ENCODE measurements at places on chromosomes 6 and 20.

GRCh38 chr20:54323227-54323734, 115.4 kb downstream of the PFDN4 start:
- no peak for DNase-seq

DNA sequence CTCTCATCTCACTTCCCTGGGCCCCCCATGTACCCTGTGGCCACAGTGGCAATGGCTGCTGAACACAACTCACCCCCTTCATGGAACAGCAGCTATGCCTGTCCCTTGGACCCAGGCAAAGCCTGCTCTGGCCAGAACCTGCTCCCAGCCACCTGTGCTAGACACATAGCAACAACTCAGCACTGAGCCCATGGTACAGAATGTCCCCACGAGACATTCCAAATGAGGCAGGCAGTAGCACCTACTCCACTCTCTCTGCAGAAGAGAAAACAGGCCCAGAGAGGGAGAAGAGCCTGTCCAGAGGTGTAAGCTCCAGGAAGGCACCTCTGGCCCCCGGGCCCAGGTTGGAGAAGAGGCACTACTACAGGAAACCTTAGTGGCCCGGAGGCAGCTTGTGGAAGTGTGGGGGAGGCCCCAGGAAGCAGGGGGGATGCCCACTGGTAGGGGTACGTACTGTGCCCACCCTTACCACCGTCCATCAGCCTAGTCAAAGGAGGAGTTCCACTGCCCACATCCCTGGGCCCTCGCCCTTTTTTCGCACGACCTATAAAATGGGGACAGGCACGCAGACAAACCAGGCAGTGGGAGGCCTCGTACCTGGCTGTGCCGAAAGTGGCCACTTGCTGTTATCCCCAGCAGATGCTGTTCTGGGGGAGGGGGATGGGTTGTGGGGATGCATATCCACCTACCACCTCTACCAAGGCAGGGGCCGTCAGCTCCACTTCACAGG, 97.2 kb downstream of the ASXL1 start:
- DNase-seq: no peak

- DNase-seq: no peak
Measured at GRCh38 chr6:142307963-142308748, 6.3 kb downstream of the ADGRG6 start.

DNA sequence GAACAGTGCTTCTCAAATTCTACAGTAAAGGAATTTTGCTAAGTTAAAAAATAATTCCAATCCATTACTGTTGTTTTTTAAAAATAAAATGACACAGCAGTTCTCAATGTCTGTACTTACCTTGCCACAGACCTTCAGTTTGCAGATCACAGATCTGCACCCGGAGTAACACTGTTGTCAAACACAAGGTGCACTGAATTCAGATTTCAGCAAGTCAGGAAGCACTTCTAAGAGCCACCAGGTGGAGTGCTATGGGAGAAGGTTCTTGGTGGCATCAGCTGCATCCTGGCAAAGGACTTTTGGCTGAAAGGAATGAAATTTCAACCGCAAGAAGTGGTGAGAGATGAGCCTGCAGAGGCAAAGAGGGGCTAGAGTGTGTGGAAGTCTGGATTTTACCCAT, 17.4 kb downstream of the RSPH4A start:
- DNase-seq: no peak

DNA sequence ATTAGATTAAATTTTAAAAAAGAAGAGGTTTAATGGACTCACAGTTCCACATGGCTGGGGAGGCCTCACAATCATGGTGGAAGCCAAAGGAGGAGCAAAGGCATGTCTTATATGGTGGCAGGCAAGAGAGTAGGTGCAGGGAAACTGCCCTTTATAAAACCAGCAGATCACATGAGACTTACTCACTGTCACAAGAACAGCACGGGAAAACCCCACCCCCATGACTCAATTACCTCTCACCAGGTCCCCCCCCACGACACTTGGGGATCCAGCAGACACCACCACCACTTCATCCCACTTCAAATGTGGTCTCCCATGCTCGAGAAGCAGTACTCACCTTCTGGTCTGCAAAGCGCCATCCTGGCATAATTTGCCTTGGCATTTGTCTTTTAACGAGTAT, 24.6 kb downstream of the MTFR2 start:
- no peak for DNase-seq

DNA sequence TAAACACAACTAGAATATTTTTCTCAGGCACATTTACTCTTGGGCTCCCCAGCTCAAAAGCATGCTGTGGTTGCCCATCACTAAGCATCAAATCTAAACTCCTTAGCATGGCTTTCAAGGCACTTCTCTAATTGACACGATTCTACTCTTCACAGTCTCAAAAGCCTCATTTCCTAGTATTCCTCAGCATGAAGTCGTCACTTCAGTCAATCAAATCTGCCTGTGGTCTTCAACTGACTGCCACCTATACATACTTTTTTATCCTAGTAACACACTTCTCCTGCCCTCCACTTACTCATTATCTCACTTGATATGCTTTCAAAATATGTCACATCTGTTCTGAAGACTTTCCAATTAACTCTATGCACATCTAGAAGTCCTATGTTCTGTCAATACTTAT, 110.3 kb downstream of the TBC1D32 start:
- DNase-seq: no peak

- no peak for DNase-seq
Measured at GRCh38 chr6:170471491-170471890, 81.6 kb downstream of the PSMB1 start.

GRCh38 chr6:13368079-13368730, 39.9 kb upstream of the TBC1D7 start:
- DNase-seq: no peak

- DNase-seq: no peak
Measured at GRCh38 chr6:43261198-43261597, 17.9 kb downstream of the TTBK1 start.

DNA sequence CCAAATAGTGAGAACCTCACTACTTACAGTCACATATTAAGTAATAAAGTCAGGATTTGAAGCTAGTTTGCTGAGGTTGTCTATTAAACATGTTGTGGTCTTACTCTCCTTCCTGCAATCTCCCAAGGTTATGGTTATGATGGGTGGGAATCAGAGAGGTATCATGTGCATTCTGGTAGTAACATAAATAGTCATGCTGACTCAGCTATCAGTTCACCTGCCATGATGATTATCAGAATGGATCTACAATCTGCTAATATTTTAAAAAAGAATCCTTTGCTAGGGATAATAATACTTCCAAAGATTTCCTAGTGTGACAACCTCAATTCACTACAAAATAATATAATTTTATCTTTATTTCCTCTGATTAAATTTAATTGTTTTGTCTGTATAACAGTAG, 671.9 kb downstream of the KHDRBS2 start:
- no peak for DNase-seq

DNA sequence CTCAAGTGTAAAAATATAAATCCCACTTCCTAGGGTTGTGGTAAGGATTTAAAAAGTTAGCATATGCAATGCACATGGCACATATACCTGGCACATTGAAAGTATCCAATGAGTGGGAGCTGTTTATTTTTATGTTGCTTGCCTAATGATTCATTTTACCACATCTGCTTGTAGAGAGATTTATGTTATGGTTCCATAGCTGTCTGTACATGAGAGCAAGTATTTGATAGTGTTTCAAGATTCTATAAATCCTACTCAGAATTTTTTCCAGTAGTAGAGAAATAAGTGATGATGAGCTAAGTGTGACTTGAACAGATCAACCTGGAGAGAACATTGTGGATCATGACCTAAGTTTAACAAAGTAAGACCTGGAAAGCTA, 125.3 kb upstream of the SPTLC3 start:
- no peak for DNase-seq

- DNase-seq: no peak
Measured at GRCh38 chr6:99802396-99803031, 191.5 kb downstream of the MCHR2 start.

DNA sequence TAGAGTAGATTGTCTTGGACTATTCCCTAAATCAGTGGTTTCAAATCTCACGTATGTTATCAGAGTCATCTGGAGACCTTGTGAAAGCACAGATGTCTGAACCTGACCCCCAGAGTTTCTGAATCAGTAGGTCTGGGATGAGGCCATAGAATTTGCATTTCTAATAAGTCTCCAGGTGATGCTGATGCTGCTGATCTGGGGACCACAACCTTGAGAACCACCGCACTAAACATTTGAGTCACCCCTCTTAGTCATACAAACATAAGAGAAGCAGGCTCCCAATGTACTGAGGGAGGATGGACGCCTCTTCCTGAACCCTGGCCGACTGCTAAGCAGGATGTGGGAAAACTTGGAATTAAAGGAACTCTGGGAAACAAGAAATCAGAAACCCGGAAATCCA, 187.8 kb upstream of the PRDM1 start:
- no peak for DNase-seq

GRCh38 chr6:79071547-79071946, 6.5 kb downstream of the PHIP start:
- no peak for DNase-seq

- no peak for DNase-seq
Measured at GRCh38 chr6:1832844-1833787, 223.4 kb downstream of the FOXC1 start.

DNA sequence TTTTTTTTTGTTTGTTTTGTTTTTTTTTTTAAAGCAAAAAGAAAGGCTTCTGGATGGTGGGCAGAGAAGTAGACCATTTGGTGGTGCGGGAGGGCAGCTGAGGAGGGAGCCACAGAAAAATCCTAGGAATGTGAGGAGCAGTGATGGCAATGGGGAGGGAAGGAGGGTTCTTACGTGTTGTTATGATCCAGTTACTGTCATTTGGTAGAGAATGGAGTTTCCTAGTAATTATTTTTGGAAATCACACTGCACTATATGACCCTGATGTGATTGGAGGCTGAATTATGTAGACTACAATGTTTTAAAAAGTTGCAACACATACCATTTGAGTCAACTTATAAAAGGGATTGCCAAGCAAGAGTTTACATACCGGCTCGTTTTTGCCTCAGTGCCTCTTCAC, 22.1 kb downstream of the ADGRF5 start:
- DNase-seq: no peak

GRCh38 chr6:125287718-125288117, 14.0 kb downstream of the HDDC2 start:
- DNase-seq: no peak

GRCh38 chr6:131597446-131597845, 24.4 kb downstream of the ARG1 start:
- DNase-seq: no peak

DNA sequence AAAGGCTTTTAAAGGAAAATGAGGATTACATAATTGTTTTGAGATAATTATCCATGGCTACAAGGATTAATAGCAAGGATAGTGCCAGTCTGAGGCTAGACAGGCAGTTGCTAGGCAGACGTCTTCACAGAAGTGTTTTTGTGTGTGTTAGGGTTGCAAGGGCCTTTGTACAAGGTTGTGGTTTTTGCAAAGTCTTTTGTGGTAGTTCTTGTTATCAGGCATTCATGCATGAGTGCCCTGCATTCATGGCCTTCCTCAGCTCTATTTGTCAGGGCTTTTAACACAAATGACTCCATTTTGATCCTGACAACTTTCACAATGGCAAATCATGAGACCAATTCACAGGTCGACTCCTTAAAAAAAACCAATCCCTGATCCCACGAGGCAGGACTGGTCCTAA, 68.1 kb upstream of the TXNDC5 start:
- DNase-seq: no peak

- no peak for DNase-seq
Measured at GRCh38 chr6:131412960-131413830, 159.8 kb upstream of the ARG1 start.

GRCh38 chr20:1811621-1812498, 83.3 kb upstream of the SIRPA start:
- DNase-seq: no peak

DNA sequence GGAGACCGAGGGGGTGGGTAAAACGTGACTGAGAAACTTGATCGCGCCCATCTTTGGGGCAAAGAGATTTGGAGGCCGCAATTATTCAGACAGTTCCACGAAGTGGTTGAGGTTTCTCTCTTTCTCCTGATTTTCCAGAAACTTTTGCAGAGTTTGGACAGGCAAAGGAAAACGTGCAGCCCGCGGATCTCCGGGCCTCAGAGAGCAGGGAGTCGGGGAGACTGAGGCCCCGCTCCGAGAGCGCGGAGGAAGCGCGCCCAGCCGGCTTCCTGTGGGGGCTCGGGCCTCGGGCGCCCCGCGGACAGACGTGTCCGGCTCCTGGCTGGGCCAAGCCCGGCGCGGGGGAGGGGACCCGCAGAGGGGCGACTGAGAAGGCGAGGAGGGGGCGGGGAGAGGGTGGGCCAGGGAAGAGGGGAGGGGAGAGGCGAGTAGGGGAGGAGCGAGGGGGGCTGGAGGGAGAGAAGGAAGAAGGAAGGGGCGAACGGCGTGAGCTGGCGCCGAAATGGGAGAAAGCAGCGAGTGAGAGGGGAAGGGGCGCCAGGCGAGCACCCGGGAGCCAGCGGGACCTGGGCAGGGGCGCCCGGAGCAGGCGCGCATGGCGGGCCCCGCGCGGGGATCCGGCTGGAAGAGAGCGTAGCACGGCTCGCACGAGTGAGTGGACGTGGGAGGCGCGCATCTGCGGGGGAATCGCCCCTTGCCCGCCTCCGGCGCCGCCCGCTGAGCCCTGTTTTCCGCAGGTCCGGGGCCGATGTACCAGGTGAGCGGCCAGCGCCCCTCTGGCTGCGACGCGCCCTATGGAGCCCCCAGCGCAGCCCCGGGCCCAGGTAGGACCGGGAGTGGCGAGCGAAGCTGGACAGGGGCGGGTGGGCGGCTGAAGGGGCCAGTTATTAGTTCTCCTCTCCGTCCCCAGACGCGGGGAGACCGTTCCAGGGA, at the start of gene MDFI:
Gene MDFI, plus strand, starts transcription at position 467 of the 933 bp plus-strand sequence. Its CDS starts 282 bp downstream, at position 749.
- no peak for DNase-seq

DNA sequence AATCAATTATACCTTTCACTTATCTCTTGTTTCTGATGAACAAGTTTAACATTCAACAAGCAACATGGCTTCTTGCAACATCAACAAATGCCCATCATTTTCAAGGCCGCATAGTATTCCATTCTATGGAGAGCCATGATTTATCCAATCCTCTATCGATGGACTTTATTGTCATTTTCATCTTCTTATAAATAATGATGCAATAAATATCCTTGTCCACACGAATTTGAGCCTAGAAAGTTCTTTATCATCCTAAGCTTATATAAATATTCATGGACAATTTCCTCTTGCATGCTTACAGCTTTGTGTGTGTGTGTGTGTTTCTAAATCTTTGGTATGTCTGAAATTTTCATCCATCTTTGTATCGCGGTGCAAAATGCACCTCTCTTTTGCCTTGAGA, 29.1 kb downstream of the TOX2 start:
- DNase-seq: no peak

DNA sequence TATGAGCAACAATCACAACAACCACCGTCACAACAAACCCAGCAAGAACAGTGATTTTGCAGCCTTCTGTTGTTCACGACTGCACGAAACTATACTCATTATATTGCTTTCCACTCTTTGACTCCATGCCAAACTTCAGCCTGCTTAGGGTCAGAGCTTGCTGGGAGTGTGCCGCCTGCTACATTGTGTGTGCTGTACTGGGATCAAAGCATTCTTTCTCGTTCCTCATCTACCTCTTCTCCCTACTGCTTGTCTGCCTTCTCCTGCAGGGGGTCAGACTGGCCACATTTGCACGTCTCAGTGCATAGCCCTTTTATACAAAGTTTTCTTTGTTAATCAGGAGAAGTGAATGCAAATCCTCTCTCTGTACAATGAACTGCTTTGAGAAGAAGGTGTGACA, 401.6 kb upstream of the CITED2 start:
- no peak for DNase-seq

GRCh38 chr6:133553652-133554051, 312.5 kb downstream of the EYA4 start:
- no peak for DNase-seq

GRCh38 chr6:40999569-40999968, 39.5 kb downstream of the UNC5CL start:
- no peak for DNase-seq

Measured in stimulated activated CD4-positive, alpha-beta T cell treated with anti-CD3 and anti-CD28 coated beads, Interleukin-1b, Interleukin-23, amount 100 ng/mL, for 1 hour (primary cell).